BJ (cell line): ENCODE measurements at places on chromosomes 12 and 14. TPM values are rescaled to one million over a fixed set of nuclear protein-coding genes. Genes with fewer than 3 reads are reported as not detected.

- no peak for DNase-seq
Measured at GRCh38 chr12:99847936-99848335, 136.8 kb downstream of the ANKS1B start.

C12orf60 gene
- polyA plus RNA-seq = 0.71 and 1.3 TPM in 2 replicates

- DNase-seq = no peak
Measured at GRCh38 chr14:105858676-105859025, 332.3 kb downstream of the TMEM121 start.

MANSC4 gene
- not detected in 2 replicates for polyA plus RNA-seq

GPHB5 gene
- polyA plus RNA-seq = not detected in 2 replicates

LGR5 gene
- 0.09 and 0.23 TPM in 2 replicates for polyA plus RNA-seq

DNA sequence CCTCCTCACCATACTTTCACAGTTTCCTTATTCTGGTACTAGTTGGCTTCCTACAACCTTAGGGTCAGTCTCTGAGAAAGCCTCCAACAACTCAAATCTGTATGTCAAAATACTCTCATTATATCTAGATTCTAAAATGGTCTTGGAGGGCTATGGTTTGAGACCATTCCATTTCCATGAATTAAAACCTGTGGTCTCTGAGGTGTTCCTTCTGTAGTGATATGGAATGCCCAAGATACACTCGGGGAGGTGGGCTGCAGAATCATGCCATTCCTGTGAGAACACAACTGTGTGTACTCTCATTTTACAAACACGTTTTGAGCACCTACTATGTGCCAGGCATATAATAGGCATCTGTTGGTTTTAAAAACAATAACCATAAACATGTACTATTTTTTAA is 74.0 kb downstream of the FERMT2 start:
- DNase-seq = no peak

GRCh38 chr14:73888460-73888725 is 1.7 kb downstream of the ZNF410 start:
- no peak for DNase-seq

- DNase-seq = no peak
Measured at GRCh38 chr12:65934480-65935115, 110.3 kb downstream of the HMGA2 start.

CCDC88C gene
- polyA plus RNA-seq = not detected in 2 replicates

P2RX2 gene
- not detected in 2 replicates for polyA plus RNA-seq

DNA sequence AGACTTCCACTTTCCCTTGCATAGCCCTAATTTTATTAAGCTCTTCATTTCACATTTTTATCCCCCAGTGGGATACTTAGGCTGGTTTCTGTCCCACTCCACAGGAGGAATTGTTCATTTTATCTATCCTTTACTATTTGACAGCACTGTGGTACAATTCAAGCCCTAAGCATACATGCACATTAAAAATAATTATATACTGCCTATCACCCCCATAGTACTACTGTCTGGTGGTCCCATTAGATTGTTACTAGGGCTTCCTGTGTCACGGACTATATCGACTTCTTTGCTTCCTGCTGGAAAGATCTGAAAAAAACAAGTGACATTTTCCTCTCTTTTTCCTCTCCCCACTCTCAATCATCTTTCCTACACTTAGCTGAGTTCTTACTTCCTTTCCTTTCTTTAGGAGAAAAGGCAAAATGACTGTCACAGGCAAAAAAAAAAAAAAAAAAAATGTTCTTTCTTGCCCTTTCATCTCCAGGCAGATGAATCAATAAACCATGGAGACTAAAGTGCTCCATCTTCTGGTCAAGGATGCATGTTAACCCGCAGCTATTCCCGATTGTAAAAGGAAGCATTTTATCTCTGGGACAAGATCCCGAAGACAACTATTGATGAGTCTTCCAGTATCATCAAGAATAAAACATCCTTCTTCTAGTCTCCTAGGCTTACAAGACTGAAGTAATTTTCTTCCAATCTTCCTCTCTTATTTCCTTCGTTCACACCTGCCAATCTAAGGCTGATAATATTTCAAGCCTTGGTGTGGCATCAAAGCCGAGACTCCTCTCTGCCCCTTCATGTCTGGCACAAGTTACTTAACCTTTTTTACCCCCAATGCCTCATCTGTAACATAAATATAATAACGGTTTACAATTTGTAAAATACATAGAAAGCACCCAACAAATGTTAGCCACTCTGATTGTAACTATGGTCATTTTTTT is 94.4 kb upstream of the PLEKHG7 start:
- no peak for DNase-seq

DNA sequence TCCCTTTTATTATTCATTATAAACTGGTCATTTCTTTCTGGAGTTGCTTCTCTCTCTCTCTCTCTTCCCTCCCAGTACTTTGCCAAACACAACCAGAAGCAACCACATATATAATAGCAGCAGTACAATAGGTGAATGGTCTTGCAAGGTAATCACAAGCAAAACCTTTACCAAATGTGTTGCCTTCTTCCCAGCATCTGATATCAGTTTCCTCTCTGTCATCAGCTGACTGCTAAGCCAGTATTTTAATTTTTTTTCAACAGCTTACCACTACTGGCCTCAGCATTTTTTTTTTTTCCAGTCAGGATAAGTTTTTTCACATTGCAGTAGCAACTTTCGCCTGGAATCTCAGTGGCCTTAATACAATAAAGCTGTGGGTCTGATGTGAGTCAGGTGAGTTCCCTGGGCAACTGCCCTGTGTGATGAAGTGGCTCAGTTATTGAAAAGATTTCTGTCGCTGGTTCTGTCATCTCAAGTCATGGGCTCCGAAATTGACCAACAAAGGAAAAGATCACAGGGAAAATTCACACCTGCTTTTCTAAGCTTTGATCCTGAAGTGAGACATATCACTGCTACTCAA is 282.5 kb upstream of the AMIGO2 start:
- DNase-seq = no peak

NKX2-1 gene
- not detected in 2 replicates for polyA plus RNA-seq

GRCh38 chr12:21580748-21581516 is 23.7 kb downstream of the GYS2 start:
- no peak for DNase-seq

GRCh38 chr12:107369006-107369405 is 275.7 kb upstream of the CRY1 start:
- DNase-seq = no peak

- DNase-seq = peak; percentile 75
Measured at GRCh38 chr12:16349131-16349460, 1.7 kb downstream of the MGST1 start.

KRT82 gene
- not detected in 2 replicates for polyA plus RNA-seq

DNA sequence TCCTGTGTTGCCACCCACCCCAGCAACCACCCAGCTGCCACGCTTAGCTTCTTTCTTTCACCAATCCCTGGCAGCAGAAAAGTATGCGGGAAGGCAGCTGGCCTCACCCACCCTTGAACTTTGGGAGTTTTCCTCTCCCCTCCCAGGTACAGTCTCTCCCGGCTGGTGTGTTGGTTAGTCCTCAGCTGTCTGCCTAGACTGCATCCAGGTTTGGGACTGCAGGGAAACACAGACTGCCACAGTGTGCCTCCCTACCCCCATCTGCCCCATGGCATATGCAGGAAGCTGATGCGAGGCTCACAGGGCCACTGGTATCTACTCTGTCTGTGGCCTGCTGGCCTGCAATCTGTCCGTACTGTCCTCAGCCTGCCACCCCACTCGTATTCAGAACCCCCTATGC is 2.1 kb downstream of the CD9 start:
- DNase-seq = no peak

TSHR gene
- polyA plus RNA-seq = not detected in 2 replicates

DNA sequence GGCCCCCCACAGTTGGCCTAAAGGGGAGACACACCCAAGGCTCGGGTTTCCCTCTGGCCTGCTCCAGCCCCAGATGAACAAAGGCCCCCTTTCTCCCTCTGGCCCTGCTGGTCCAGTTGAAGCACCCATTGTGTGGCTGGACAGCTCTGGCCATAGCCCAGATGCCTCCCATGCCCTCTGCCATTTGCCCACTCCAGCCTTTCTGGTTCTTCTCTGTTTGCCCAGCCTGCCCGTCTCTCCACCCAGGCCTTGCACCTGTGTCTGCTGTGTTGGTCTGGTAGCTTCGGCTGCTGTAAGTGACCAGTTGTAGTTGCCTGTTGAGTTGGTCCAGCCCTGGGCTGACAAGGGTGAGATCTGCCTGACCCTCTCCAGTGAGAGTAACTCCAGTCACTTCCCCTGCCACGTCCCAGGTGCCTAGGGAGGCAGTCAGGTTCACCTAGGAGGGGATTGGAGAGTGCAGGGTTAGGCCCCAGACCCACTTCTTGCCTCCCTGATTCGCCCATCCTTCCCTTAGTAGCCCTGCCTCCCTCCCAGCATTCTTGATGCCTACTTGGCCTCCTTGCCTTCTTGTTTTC is 3.0 kb downstream of the B4GALNT1 start:
- DNase-seq = no peak

SYCP3 gene
- 0.10 TPM in 1 of 2 replicates, not detected in the other for polyA plus RNA-seq

DNA sequence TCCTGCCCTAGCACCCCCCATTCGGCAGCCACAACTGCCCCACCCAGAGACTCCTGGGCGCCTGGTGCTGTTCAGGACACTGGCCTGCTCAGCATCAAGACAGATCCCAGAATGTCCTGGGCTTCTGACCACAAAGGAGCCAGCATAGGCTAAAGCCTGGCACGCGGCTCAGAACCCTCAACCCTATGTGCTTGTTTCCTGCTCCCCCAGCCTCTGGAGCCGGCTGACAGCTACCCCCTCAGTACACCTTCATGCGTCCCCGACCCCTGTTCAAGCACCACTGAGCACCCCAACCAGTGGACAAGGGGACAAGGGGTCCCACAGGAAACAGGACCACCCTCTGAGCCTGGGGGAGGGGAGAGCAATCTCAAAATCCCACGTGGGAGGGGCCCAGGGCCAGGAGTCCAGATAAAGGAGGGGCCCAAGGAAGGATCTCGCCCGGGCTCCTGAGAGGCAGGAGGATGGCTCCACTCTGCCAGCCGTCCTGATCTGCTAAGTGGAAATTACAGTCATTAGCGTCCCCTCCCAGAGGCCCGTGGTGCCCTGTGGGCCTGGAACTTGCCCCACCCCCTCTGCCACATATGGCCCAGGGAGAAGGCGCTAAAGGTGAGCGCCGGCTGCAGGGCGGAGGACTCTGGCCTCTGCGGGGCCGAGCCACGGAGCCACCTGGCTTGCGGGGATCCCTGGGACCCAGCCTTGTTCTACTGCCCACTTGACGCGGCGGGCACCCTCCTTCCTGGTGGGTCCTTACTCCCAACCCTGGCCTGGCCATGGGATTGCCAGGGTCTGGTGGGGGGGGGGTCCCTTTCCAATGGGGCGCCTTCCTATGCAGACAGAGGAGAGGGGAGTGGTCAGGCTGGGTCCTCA is 27.2 kb upstream of the GPR132 start:
- DNase-seq = no peak

B4GALNT3 gene
- polyA plus RNA-seq = 0.05 TPM in 1 of 2 replicates, not detected in the other

COCH gene
- 0.10 and 0.18 TPM in 2 replicates for polyA plus RNA-seq

- no peak for DNase-seq
Measured at GRCh38 chr14:80965037-80965436, 9.6 kb downstream of the TSHR start.

GRCh38 chr14:59133709-59134108 is 54.8 kb upstream of the DAAM1 start:
- DNase-seq = no peak

DNA sequence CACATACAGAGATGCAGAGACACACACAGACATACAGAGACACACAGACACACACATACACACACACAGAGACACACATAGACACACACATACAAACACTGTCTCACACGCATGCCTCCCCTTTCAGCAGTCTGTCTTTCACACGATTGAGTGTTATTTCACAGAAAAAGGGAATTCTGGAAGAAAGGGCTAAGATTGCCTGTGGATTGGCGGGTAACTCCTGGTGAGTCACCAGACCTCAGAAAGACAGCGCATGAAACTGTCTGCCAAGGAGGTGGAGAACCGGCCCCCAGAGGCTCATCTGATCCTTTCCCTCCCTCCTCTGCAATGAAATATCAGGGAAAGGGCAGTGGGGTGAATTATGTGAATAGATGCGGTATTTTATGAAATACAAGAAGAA is 127.2 kb upstream of the GSC start:
- DNase-seq = no peak

DNA sequence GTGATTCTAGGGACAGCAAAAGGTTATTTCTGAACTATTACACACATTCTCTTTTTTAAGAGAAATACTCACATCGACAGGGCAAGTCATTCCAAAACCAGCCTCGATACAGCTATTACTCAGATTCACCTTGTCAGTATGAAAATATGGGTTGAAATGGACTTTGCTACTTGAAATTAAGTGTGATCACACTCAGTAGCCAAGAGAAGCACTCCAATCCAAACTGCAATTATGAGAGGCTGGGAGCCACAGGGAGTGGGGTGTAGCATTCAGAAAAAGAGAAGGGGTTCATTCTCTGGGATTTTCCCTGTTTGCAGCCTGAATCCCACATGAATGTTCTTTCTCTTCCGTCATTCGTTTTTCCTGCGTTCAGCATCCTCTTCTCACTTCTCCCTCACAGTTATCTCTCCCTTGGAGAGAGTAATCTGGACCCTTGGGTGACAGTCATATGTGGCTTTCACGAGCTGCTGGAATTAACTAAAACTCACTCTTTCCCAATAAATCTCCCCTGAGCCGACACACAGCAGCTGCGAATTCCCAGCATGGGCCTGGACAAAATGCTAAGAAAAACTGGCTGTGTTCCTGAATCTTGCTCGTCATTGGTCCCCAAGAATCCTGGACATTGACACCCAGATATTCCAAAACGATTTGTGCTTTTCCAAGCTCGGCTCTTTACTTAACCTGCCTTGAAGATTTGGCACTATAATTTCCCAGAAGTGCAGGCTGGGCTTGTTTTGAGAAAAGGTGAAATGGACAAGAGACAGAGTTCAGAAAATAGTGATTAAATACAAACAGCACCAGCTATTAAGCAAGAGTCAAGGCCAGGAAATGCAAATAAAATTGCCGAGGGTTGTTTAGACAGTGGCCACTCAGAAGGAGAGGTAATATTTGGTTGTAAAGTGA is 199.5 kb upstream of the PLEKHG7 start:
- no peak for DNase-seq

DNA sequence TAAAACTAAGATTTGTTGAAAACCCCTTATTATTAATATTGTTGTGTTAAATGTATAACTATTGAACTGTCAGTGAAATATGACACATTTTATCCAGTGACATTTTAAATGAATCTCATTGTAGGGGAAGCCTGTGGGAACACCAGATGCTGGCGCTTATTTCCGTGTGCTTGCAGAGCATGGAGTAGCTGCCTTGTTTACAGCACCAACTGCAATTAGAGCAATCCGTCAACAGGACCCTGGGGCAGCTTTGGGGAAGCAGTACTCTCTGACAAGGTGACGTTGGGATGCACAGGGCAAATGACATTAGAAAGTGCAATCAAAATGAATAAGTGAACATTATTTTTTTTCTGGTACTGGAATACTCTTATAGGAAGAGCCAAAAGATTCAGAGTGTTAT is 96.8 kb downstream of the ACSS3 start:
- DNase-seq = no peak

KRT77 gene
- polyA plus RNA-seq = not detected in 2 replicates

DNA sequence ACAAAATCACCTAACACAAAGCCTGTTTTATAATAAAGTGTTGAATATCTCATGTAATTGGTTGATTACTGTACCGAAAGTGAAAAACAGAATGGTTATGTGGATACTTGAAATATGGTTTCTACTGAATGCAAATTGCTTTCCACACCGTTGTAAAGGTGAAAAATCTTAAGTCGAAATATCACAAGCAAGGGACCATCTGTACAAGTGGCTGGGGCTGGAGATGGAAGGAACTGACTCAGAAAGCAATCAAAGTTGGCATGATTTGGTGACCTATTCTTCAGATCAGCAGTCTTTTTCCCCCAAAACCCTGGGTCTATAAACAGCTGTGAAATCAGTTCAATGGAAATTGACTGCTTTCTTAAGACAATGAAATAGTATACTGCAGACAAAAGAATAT is 3.6 kb downstream of the CBX5 start:
- DNase-seq = no peak
